Brain (organoid and tissue), 16 donors: ENCODE measurements at places on chromosomes 7 and 10. TPM values are rescaled to one million over a fixed set of nuclear protein-coding genes. Genes with fewer than 3 reads are reported as not detected.

RBM20 gene
- 0.17 TPM for polyA plus RNA-seq

OR2AE1 gene
- polyA plus RNA-seq = not detected

CALY gene
- polyA plus RNA-seq = 52.8 TPM

CCL24 gene
- polyA plus RNA-seq = 1.4 TPM

DIP2C gene
- 22.3 TPM for polyA plus RNA-seq

ZNF783 gene
- 2.8 TPM for polyA plus RNA-seq

CNTNAP2 gene
- polyA plus RNA-seq = 145 TPM

OR2A1 gene
- polyA plus RNA-seq = not detected

GNGT1 gene
- polyA plus RNA-seq = not detected

ITPRID1 gene
- polyA plus RNA-seq = 0.24 TPM

TLX1 gene
- polyA plus RNA-seq = not detected

VSTM4 gene
- 15.5 TPM for polyA plus RNA-seq

ATOH7 gene
- 1.4 TPM for polyA plus RNA-seq

NUTM2B gene
- polyA plus RNA-seq = 1.4 TPM

MBL2 gene
- not detected for polyA plus RNA-seq

LBX1 gene
- polyA plus RNA-seq = not detected

SLC16A9 gene
- 3.4 TPM for polyA plus RNA-seq

COMTD1 gene
- 10.9 TPM for polyA plus RNA-seq

CTBP2 gene
- polyA plus RNA-seq = 37.8 TPM

LRRD1 gene
- not detected for polyA plus RNA-seq

HOXA3 gene
- polyA plus RNA-seq = 2.0 TPM

ECHDC3 gene
- polyA plus RNA-seq = 19.5 TPM

HTR5A gene
- polyA plus RNA-seq = 2.1 TPM

STEAP4 gene
- polyA plus RNA-seq = 0.19 TPM
